ENCODE measurements at places on chromosomes 2 and 18. TPM values are rescaled to one million over a fixed set of nuclear protein-coding genes. Genes with fewer than 3 reads are reported as not detected.

DNA sequence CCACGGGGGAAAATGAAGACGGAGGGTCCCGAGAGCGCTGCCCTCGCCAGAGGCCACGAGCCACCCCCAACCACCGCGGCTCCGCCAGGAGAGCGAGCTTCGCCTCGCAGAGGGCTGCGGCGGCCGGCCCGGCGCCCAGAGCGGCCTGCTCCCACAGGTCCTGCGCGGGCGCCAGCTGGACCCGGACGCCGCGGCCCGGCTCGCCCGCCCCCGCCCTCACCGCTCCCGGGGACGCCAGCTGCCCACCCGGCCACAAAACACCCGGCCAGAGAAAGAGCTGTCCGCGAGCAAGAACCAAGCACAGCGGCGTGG lies 709 bp downstream of the PTPN2 start:
- DNase-seq, result no peak
- H3K36me3 ChIP-seq, result no peaks in the 10 kb centered on the region
- peak overlapping the region; percentile 99 for H3K27ac ChIP-seq
- H3K4me1 ChIP-seq, result peaks cover 5% of the 10 kb centered on the region

DNA sequence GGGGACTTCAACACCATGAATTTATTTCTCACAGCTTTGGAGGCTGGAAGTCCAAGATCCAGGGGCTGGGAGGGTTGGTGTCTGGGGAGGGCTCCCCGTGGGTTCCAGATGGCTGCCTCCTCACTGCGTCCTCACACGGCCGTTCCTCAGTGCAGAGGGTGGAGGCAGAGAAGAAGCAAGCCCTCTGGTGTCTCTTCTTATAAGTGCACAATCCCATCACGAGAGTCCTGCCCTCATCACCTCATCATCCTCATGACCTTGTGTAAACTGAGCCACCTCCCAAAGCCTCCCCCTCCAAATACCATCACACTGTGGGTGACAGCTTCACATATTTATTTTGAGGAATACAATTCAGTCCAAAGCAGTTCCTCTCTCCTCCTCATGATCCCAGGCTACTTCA lies 26.3 kb downstream of the TMEM163 start:
- no peak for DNase-seq
- no peaks in the 10 kb centered on the region for H3K36me3 ChIP-seq
- H3K27me3 ChIP-seq, result no peaks in the 10 kb centered on the region

DNA sequence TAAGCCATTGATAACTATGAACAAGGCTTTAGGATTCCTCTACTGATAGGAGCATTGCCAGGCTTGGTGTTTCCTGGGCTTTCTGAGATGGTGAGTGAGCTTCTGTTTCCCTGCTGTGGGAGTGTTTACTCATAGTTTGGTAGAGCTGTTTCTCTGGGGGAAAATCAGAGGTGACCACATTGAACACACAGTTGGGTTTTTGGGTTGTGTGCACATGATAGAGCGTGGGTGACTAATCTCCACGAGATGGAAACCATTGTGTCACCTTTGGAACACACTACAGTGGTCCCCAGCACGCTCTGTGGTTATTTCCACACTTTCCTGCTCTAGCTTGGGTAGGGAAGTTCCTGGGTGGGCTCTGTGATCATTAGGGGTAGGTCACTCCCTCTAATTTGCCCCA lies 5.4 kb downstream of the IL1R1 start:
- no peak overlapping the region for H3K4me3 ChIP-seq
- H3K4me1 ChIP-seq, result peaks cover 4% of the 10 kb centered on the region
- H3K27ac ChIP-seq, result no peak overlapping the region
- no peaks in the 10 kb centered on the region for H3K36me3 ChIP-seq

GRCh38 chr2:88054782-88055370 lies 707 bp downstream of the KRCC1 start:
- peak overlapping the region; percentile 96 for H3K27ac ChIP-seq
- peaks cover 12% of the 10 kb centered on the region for H3K4me1 ChIP-seq
- H3K4me3 ChIP-seq, result peak overlapping the region; percentile 87
- no peaks in the 10 kb centered on the region for H3K36me3 ChIP-seq
- DNase-seq, result no peak
- no peaks in the 10 kb centered on the region for H3K27me3 ChIP-seq

DNA sequence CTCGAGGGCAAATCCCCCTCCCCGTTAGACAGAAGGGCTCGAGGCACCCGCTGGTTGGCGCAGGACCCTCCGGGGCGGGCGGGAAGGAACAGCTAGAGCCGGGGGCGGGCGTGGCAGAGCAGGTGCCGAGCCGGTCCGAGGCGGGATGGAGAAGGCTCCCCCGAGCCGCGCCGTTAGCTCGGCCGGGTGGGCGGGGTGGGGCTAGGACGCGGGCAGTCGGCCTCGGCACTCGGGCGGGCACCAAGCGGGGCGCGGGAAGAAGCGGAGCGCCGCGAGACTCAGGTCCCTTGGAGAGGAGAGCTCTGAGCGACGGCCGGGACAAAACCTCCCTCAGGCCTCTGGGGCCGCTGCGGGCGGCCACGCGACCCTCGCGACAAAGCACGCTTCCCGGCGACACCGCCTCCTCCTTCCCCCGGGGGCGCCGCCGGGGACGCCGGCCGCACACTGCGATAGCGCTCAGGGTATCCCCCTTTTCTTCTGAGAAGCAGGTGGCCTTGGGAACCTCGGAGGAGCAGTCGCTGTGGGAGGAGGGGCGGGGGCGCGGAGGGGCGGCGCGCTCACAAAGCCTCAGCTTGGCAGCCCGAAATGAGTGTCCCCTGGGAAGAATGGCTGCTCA lies 721 bp downstream of the FHOD3 start:
- H3K27ac ChIP-seq, result no peak overlapping the region
- no peak for DNase-seq
- no peaks in the 10 kb centered on the region for H3K36me3 ChIP-seq
- peaks cover 77% of the 10 kb centered on the region for H3K27me3 ChIP-seq
- H3K4me3 ChIP-seq, result peak overlapping the region; percentile 33
- H3K4me1 ChIP-seq, result no peaks in the 10 kb centered on the region

DNA sequence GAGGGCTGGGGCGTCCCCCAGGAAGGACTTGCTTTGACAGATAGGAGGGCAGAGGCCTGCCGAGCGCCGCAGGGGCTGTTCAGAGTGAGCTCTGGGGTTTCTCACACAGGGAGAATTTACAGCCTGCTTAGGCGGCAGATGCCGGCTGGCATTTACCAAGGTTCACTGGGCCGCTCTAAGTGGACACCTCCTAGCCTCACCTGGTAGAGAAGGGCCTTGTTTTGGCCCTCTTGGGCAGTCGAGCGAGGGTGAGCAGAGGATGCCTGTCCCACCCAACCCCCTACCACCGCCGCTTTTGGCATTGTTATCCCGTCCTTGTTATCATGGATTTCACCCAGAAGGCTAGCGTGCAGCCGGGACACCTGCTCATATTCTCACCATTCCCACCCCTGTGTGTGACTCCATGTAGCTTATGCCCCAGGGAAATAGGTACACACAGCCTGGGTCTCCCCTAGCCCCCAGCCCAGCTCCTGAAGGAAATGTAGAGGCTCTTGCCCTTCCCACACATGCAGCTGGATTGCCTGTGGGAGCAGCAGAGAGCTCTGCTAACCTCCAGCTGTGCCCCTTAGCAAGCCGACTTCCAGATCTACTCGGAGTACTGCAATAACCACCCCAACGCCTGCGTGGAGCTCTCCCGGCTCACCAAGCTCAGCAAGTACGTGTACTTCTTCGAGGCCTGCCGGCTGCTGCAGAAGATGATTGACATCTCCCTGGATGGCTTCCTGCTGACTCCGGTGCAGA lies 52.4 kb downstream of the FAM168B start:
- H3K27ac ChIP-seq, result no peak overlapping the region
- H3K4me3 ChIP-seq, result no peak overlapping the region
- peaks cover 55% of the 10 kb centered on the region for H3K27me3 ChIP-seq
- H3K4me1 ChIP-seq, result no peaks in the 10 kb centered on the region
- no peaks in the 10 kb centered on the region for H3K36me3 ChIP-seq

AMER3 gene
- 1.3 TPM for polyA plus RNA-seq

AKAIN1 gene
- 0.12 TPM for polyA plus RNA-seq

ZSCAN30 gene
- 44.8 TPM for polyA plus RNA-seq

SPP2 gene
- 0.06 TPM for polyA plus RNA-seq

CDCA7 gene
- polyA plus RNA-seq, result 75.9 TPM

KCNK3 gene
- 3.3 TPM for polyA plus RNA-seq

LRP2 gene
- polyA plus RNA-seq, result 4.4 TPM

LIPG gene
- polyA plus RNA-seq, result 32.9 TPM
